ENCODE measurements at places on chromosomes 12 and 14.

DNA sequence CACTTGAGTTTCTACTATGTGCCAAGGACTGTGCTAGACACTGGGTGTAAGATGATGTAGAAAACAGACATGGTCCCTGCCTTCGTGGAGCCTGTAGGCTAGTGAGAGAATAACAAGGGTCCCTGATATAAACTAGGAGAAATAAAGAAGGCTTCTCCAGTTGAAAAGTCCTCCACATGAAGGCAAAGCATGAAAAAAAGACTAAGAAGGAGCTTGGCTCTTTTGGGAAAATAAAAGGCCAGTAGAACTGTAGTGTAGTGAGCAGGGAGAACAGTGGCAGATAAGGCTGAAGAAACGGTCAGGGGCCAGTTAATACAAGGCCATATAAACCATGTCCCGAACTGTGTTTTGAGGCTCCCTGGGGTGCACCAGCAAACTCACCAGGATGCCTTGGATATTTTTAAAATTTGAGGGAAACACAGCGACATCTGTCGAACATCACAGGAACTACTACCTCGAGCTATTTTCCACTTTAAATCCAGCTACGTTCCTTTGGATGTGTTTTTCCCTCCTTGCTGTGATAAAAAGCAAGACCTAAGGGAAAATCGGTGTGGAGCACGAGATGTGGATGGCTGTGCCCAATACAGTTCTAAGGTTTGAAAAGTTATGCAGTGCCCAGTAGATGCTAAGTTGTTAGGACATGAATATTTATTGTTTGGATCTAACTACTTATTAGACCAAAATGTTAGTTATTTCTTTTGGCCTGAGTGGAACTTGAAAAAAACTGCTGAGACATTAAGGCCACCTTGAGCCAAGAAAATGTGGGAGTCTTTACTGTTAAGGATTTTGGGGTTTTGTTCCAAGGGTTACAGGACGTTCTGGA is 8.5 kb upstream of the CFL2 start:
- DNase-seq: peak; percentile 62

DNA sequence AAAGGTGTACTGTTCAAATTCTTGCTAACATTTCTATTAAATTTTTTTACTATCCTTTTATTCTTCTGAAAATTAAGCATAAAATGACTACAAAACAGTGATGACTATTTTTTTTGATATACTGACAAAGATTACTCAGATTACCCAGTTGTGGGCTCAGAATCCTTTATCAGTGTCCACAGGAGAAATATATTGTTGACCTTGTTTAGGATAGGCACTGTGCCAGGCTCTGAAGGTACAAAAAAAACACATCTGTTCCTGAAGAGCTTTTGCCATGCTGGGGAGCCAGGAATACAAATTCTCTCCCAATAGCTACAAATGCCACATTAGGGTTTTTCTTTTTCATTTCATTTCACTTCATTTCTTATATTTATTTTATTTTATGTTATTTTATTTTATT is 26.9 kb upstream of the GCH1 start:
- no peak for DNase-seq

GRCh38 chr12:92718483-92718990 is 15.7 kb downstream of the PLEKHG7 start:
- DNase-seq: no peak

DNA sequence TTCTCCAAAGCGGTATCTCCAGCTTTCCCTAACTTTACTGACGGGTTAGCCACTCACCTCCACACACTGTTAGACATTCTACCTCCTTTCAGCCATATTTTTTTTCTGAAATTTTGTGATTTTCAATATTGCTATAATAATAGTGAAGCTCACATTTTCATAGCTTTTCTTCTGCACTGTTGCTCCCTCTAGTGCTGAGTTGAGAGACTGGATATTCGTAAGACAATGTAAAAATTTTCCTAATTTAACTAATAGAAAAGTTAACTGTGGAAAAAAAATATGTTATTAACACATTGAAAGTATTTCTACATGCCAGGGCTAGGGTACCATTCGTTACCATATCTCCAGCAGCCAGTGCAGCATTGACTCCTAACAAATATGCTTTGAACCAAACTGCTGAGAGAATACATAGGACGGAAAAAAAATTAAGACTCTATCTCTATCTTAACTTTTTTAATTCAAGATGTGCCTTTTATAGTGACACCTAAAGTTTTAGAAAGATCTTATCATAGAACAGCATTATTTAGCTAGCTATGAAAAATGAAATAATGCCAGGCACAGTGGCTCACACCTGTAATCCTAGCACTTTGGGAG is 48.7 kb upstream of the ABCC9 start:
- no peak for DNase-seq

GRCh38 chr14:63759456-63759855 is 31.6 kb upstream of the SGPP1 start:
- DNase-seq: no peak

- peak; percentile 94 for DNase-seq
Measured at GRCh38 chr12:25997201-25997963, 38.9 kb downstream of the RASSF8 start.

Data from HFF-Myc (cell line).